ENCODE measurements at places on chromosomes 5 and 9. TPM values are rescaled to one million over a fixed set of nuclear protein-coding genes. Genes with fewer than 3 reads are reported as not detected.
A peak's percentile ranks its signal among the peaks of the same experiment; 100 is the strongest.

GRCh38 chr5:130034566-130035210, 130.4 kb downstream of the CHSY3 start:
- no peaks in the 10 kb centered on the region for H3K4me1 ChIP-seq
- DNase-seq = no peak
- H3K4me3 ChIP-seq = no peak overlapping the region
- no peaks in the 10 kb centered on the region for H3K36me3 ChIP-seq

DNA sequence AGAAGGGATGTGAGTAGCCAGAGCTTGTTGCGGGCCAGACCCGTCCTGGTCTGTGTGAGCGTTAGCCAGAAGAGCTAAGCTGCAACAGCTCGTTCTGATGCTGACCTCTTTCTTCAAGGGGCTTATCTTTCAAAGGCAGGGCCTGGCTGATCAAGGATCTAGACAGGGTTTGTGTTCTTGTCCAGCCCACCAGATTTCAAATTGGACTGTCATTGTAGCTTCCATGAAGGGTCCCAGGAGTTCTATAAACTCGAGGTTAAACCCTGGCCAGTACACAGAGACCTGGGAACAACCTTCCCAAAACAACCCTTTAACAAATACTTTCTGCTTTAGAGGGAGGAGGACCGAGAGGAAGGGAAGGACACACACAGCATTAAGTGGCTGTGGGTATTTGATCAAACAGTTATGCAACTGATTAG, 153.0 kb upstream of the TUT7 start:
- no peaks in the 10 kb centered on the region for H3K36me3 ChIP-seq
- H3K27ac ChIP-seq = no peak overlapping the region
- H3K27me3 ChIP-seq = peaks cover 7% of the 10 kb centered on the region
- H3K4me3 ChIP-seq = no peak overlapping the region
- no peak for DNase-seq
- H3K4me1 ChIP-seq = no peaks in the 10 kb centered on the region

GRCh38 chr5:77086689-77087483, at the start of gene ZBED3:
Gene ZBED3 (minus strand): TSS chr5:77087285. CDS start chr5:77077878, 9,407 bp downstream.
- H3K27ac ChIP-seq = peak within 1 kb of the TSS; percentile 97
- H3K36me3 ChIP-seq = peaks cover 11% of the 10 kb centered on the region
- H3K4me1 ChIP-seq = peaks cover 21% of the 10 kb centered on the region
- peak; percentile 39 for DNase-seq
- H3K4me3 ChIP-seq = peak within 1 kb of the TSS; percentile 85
- H3K27me3 ChIP-seq = no peaks in the 10 kb centered on the region

DNA sequence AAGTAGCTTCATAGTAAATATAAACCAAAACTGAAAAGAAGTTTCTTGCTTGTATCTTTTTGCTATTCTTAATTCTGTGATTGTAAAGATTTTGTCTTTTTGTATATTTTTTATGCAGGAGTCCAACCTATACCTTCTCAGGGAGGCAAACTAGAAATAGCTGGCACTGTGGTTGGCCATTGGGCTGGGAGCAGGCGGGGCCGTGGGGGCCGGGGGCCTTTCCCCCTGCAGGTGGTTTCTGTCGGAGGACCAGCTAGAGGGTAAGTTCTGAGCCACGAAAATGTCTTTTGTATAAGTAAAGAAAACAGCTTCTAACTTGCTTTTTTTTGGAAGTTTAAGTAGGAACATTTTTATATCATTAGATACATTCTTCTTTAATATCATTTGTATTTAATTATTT, 15.4 kb upstream of the PHF2 start:
- no peak overlapping the region for H3K27ac ChIP-seq
- H3K27me3 ChIP-seq = no peaks in the 10 kb centered on the region
- no peak overlapping the region for H3K4me3 ChIP-seq
- H3K4me1 ChIP-seq = peaks cover under 1% of the 10 kb centered on the region

DNA sequence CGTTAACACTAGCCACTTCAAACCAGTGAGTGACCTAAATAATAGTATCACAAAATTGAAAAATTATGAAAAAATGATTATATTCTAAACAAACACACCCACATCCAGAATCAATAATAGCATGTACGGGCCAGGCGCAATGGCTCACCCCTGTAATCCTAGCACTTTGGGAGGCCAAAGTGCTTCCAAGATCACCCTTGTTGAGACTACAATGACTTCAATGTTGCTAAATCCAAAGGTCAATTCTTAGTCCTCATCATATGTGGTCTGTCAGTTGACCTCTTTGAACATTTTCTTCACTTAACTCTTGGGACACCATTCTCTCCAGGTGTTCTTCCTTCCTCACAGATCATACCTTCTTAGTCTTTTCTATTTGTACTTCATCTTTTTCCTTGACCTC, 11.3 kb downstream of the RIOK2 start:
- H3K27me3 ChIP-seq = no peaks in the 10 kb centered on the region
- no peak overlapping the region for H3K4me3 ChIP-seq

DNA sequence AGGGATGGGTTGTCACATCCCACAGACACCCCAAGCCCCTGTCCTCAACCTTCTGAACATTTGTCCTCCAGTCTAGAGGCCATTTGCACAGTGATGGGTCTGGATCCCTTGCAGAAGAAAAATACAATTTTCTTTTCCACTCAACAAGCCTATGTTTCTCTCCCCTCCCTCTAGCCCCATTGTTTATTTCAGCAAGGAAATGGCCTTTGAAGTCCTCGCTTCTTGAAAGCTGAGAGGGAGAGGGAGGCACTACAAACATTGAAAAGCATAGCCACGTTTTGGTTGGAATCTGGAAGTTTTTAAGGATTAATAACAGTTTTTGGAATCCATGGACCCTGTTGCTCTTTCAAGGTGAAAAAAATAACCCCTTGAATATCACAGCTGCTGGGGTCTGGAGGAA, 24.0 kb upstream of the ARSI start:
- no peak overlapping the region for H3K27ac ChIP-seq
- no peak for DNase-seq
- H3K36me3 ChIP-seq = no peaks in the 10 kb centered on the region
- no peak overlapping the region for H3K4me3 ChIP-seq
- H3K4me1 ChIP-seq = peaks cover 2% of the 10 kb centered on the region

- no peaks in the 10 kb centered on the region for H3K4me1 ChIP-seq
- H3K36me3 ChIP-seq = no peaks in the 10 kb centered on the region
- H3K4me3 ChIP-seq = no peak overlapping the region
Observed at GRCh38 chr5:2582106-2582505, 169.4 kb downstream of the IRX2 start.

DNA sequence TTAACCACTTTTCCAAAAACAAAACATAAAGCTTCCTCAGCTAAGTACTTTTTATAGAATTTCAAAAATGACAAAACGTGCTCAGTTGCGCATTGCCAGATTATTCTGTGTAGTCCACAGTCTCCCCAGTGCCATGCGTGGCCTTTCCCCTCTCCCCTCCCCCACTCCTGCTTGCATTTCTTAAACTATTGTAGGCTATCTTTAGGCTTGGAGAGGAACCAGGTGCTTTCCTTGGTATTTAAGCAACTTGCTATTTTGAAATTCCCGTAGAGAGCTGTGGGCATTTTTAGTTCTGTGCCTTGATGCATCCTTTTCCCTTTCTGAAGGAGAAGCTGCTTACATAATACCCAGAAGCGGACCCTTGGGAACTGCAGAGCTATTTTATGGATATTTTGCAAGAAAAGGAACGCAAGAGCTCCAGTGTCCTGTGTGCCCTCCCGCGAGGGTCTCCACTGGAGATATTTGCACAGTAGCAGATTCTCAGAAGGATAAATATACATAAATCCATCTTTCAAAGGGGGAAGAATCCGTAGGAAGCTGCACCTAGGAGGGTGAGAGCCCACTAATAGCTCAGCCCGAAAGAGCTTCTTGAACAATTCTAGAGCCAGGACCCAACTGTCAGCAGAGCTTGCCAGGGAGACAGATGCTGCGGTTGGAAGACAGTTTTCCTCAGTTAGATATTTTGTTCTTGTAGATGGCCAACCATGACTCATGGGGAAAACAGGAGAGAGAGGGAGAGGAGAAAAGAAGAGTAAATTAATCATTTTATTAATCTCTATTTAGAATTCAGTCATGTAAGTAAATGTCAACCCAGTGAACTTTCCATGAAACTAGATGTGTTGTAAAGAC, 1298.3 kb upstream of the WWC1 start:
- H3K27me3 ChIP-seq = no peaks in the 10 kb centered on the region
- H3K4me1 ChIP-seq = no peaks in the 10 kb centered on the region
- no peak overlapping the region for H3K4me3 ChIP-seq
- no peak overlapping the region for H3K27ac ChIP-seq
- no peak for DNase-seq

DNA sequence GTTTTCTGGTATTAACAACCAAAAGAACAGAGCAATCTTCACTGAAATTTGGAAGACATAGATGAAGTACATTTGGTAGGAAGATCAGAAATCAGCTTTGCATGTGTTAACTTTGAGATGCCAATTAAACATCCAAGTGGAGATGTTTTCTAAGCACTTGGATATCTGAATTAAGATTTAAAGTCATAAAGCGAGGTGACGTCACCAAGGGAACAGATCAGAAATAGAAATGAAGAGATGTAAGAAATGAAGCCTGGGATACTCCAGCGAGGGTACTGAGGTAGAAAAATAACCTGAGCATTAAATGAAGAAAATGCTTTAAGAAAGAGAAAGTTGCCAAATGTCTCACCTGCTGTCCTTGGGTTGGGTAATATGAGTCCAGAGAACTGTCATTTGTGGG, 1223.3 kb downstream of the MAT2B start:
- H3K4me1 ChIP-seq = no peaks in the 10 kb centered on the region
- no peak for DNase-seq
- no peaks in the 10 kb centered on the region for H3K36me3 ChIP-seq
- no peak overlapping the region for H3K4me3 ChIP-seq

GRCh38 chr5:178797101-178797521, 62.6 kb upstream of the ZNF354B start:
- H3K4me1 ChIP-seq = peaks cover 7% of the 10 kb centered on the region
- no peaks in the 10 kb centered on the region for H3K36me3 ChIP-seq
- DNase-seq = no peak
- no peaks in the 10 kb centered on the region for H3K27me3 ChIP-seq
- H3K27ac ChIP-seq = no peak overlapping the region

- peaks cover 4% of the 10 kb centered on the region for H3K36me3 ChIP-seq
- peaks cover 42% of the 10 kb centered on the region for H3K27me3 ChIP-seq
- no peaks in the 10 kb centered on the region for H3K4me1 ChIP-seq
- no peak for DNase-seq
- H3K4me3 ChIP-seq = no peak overlapping the region
- no peak overlapping the region for H3K27ac ChIP-seq
Observed at GRCh38 chr5:123047706-123048105, 11.2 kb upstream of the PPIC start.

DNA sequence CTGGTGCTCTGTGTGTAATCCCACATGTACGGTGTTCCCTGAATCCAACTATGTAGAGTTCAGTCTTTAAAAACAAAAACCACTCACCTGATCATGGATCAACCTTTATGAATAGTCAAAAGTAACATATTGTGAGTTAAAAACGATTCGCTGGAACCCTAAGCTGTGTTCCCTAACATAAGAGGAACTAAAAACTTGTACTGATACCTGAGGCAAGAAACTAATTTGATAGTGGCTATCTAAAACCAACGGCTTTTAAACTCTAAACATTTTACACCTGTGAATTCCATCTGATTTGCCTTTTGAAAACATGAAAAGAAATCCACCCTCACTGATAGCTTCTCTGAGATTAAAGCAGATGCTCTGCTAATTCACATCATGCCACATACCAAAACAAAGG, 101.5 kb downstream of the DEPDC1B start:
- H3K36me3 ChIP-seq = no peaks in the 10 kb centered on the region
- peaks cover 26% of the 10 kb centered on the region for H3K4me1 ChIP-seq
- H3K27ac ChIP-seq = no peak overlapping the region
- DNase-seq = no peak
- H3K27me3 ChIP-seq = no peaks in the 10 kb centered on the region

DNA sequence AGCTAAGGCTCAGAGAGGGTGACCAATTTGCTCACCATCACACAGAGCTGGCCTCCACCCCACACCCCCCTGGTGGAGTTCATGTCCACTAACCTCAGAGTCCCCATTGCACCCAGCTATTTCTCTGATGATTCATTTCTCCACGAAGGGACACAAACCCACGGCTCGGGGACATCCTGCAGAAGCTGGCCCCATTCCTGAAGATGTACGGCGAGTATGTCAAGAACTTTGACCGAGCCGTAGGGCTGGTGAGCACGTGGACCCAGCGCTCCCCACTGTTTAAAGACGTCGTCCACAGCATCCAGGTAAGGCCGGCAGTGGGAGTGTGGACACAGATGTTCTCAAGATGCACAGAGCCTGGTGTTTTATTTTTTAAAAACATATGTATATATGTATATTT, 52.6 kb upstream of the SUSD3 start:
- H3K4me3 ChIP-seq = no peak overlapping the region
- peaks cover 87% of the 10 kb centered on the region for H3K36me3 ChIP-seq
- H3K4me1 ChIP-seq = peaks cover 48% of the 10 kb centered on the region
- H3K27ac ChIP-seq = peak overlapping the region; percentile 76
- no peak for DNase-seq

GRCh38 chr9:28801144-28801799, 1228.0 kb upstream of the C9orf72 start:
- DNase-seq = no peak
- H3K36me3 ChIP-seq = no peaks in the 10 kb centered on the region
- H3K4me1 ChIP-seq = no peaks in the 10 kb centered on the region
- no peak overlapping the region for H3K27ac ChIP-seq
- no peaks in the 10 kb centered on the region for H3K27me3 ChIP-seq

GRCh38 chr5:122259995-122260394, 52.0 kb upstream of the SNCAIP start:
- no peak overlapping the region for H3K27ac ChIP-seq
- peaks cover 10% of the 10 kb centered on the region for H3K27me3 ChIP-seq
- no peak for DNase-seq
- H3K4me1 ChIP-seq = no peaks in the 10 kb centered on the region

- H3K27me3 ChIP-seq = peaks cover 7% of the 10 kb centered on the region
- no peak overlapping the region for H3K27ac ChIP-seq
- peaks cover 8% of the 10 kb centered on the region for H3K36me3 ChIP-seq
- no peak overlapping the region for H3K4me3 ChIP-seq
Observed at GRCh38 chr5:73764996-73765395, 139.0 kb downstream of the ARHGEF28 start.

- no peaks in the 10 kb centered on the region for H3K27me3 ChIP-seq
- H3K4me1 ChIP-seq = no peaks in the 10 kb centered on the region
- no peak overlapping the region for H3K4me3 ChIP-seq
Observed at GRCh38 chr9:114016101-114016500, 62.0 kb downstream of the AMBP start.

DNA sequence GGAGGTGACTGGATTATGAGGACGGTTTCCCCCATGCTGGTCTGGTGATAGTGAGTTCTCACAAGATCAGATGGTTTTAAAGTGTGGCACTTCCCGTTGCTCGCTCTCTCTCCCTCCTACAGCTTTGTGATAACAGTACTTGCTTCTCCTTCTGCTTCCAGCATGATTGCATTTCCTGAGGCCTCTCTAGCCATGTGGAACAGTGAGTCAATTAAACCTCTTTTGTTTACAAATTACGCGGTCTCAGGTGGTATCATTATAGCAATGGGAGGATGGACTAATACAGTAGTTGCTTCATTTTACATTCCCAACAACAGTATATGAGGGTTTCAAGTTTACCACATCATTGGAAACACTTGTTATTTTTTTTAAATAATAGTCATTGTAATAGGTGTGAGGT, 937.3 kb upstream of the ARRDC3 start:
- no peak overlapping the region for H3K4me3 ChIP-seq
- no peak for DNase-seq
- H3K27me3 ChIP-seq = no peaks in the 10 kb centered on the region
- H3K36me3 ChIP-seq = no peaks in the 10 kb centered on the region

GRCh38 chr9:93236541-93237206, 52.7 kb downstream of the WNK2 start:
- peak; percentile 47 for DNase-seq
- peaks cover 15% of the 10 kb centered on the region for H3K27me3 ChIP-seq
- no peak overlapping the region for H3K27ac ChIP-seq
- H3K4me3 ChIP-seq = no peak overlapping the region

MCC gene
- 2.9 TPM for total RNA-seq

KCNV2 gene
- total RNA-seq = not detected

CDKN2A gene
- 0.60 TPM for total RNA-seq

ACTBL2 gene
- total RNA-seq = not detected

CDC25C gene
- total RNA-seq = not detected

KIAA0825 gene
- total RNA-seq = 1.6 TPM

Data from naive thymus-derived CD8-positive, alpha-beta T cell (primary cell).